Heart left ventricle (tissue), 16 donors: ENCODE measurements at places on chromosomes 5 and 9. TPM values are rescaled to one million over a fixed set of nuclear protein-coding genes. Genes with fewer than 3 reads are reported as not detected.

DNA sequence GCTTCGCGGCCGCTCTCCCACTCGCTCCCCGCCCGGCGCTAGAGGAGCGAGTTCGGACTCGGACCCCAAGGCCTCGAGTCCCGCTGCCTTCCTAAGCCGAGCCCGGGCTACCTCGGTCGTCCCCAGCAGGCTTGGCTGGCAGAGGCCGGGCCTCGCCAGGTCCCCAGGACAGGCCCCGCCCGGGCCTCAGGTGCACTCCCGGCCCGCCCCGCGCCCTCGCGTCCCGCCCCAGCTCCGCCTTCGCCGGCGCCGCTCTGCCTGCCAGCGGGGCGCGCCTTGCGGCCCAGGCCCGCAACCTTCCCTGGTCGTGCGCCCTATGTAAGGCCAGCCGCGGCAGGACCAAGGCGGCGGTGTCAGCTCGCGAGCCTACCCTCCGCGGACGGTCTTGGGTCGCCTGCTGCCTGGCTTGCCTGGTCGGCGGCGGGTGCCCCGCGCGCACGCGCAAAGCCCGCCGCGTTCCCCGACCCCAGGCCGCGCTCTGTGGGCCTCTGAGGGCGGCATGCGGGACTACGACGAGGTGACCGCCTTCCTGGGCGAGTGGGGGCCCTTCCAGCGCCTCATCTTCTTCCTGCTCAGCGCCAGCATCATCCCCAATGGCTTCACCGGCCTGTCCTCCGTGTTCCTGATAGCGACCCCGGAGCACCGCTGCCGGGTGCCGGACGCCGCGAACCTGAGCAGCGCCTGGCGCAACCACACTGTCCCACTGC is at the start of gene SLC22A5:
Gene SLC22A5 (plus strand): TSS at position 237 of the 707 bp plus-strand sequence. CDS start 263 bp downstream, at position 500.
- peak; percentile 83 for DNase-seq
- peak within 1 kb of the TSS; percentile 77 for H3K4me3 ChIP-seq
- H3K27me3 ChIP-seq: no peaks in the 10 kb centered on the region
- no peaks in the 10 kb centered on the region for H3K36me3 ChIP-seq

DNA sequence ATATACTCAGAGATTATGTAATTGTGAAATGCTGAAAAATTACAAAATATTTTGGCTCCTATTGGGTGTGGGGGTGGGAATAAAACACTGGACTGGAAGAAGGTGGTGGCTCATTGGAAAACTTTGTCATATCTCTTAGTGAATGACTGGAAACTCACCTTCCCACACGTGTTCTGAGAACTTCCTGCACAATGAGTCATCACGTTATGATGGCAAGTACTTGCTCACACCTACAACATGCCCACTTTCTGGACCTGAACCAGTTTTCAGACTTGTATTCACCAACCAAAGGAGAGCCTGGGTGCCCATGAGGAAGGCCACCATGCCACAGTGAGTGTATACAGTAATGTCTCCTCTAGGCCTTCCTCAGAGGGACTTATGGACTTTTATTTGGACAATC is 294.8 kb downstream of the ASTN2 start:
- H3K27ac ChIP-seq: no peak overlapping the region
- no peaks in the 10 kb centered on the region for H3K36me3 ChIP-seq
- no peak overlapping the region for H3K4me3 ChIP-seq
- no peaks in the 10 kb centered on the region for H3K27me3 ChIP-seq
- H3K4me1 ChIP-seq: no peaks in the 10 kb centered on the region
- DNase-seq: no peak

DNA sequence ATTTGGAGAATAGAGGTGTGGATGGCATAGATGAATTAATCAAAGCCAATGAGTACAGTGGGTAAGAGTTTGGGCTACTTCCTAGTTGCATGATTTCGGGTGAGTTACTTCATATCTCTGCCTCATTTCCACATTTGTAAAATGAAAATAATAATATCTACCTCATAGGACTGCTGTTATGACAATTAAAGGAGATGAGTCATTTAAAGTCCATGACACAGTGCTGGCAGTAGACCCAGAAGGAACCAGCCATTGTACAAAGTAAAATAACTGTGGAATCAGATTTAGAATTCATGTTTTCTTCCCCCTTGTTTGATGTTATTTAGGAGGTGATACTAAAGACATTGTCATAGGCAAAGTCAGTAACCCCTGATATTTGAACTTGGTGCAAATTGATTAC is 139.5 kb upstream of the SLC27A6 start:
- H3K4me1 ChIP-seq: no peaks in the 10 kb centered on the region
- H3K27ac ChIP-seq: no peak overlapping the region
- no peaks in the 10 kb centered on the region for H3K36me3 ChIP-seq
- no peaks in the 10 kb centered on the region for H3K27me3 ChIP-seq
- DNase-seq: no peak
- H3K4me3 ChIP-seq: no peak overlapping the region

GRCh38 chr5:20554001-20554400 is 566.0 kb upstream of the CDH18 start:
- no peak for DNase-seq
- H3K4me3 ChIP-seq: no peak overlapping the region
- H3K27me3 ChIP-seq: no peaks in the 10 kb centered on the region
- H3K4me1 ChIP-seq: no peaks in the 10 kb centered on the region

GRCh38 chr5:167513381-167513780 is 778.1 kb upstream of the WWC1 start:
- no peaks in the 10 kb centered on the region for H3K36me3 ChIP-seq
- no peaks in the 10 kb centered on the region for H3K27me3 ChIP-seq
- no peak overlapping the region for H3K27ac ChIP-seq
- DNase-seq: no peak
- no peak overlapping the region for H3K4me3 ChIP-seq

- H3K4me3 ChIP-seq: no peak overlapping the region
- peaks cover 5% of the 10 kb centered on the region for H3K36me3 ChIP-seq
- no peaks in the 10 kb centered on the region for H3K27me3 ChIP-seq
- H3K27ac ChIP-seq: no peak overlapping the region
- no peak for DNase-seq
These were observed 73.9 kb downstream of the TJP2 start for GRCh38 chr9:69248005-69248404.

DNA sequence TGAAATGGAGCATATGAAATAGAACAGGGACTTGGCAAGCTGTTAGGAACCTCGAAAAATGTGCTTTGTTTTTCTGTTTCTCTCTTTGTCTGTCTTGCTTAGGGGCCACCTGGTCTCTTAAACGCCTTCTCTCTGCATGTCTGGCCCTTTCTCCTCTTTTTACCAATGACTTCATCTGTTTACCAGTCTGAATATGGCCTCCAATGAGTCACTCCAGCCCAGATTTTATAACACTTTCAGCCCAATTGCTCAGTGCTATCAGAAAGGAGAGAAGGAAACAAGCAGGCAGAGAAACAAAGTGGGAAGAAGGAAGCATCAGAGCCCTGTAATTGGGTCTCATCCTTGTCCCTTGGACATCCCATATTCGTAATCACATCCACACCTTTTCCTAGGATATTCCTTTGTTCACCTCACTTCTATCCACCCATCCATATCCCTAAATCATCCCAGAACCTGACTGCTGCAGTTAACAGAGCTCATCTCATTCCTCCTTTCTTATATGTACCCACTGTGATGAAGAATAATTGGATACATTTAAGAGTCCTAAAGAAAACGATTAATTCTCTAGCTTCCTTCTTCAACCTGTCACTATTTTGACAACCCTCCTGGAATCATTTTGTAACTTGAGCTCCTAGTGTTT is 151.8 kb upstream of the GPR151 start:
- no peaks in the 10 kb centered on the region for H3K36me3 ChIP-seq
- DNase-seq: no peak
- no peak overlapping the region for H3K27ac ChIP-seq
- no peaks in the 10 kb centered on the region for H3K4me1 ChIP-seq
- H3K4me3 ChIP-seq: no peak overlapping the region

GRCh38 chr5:14608169-14608568 is 26.6 kb downstream of the OTULINL start:
- no peaks in the 10 kb centered on the region for H3K4me1 ChIP-seq
- H3K4me3 ChIP-seq: no peak overlapping the region

GRCh38 chr9:2290382-2290781 is 275.2 kb downstream of the SMARCA2 start:
- no peak for DNase-seq
- H3K4me3 ChIP-seq: no peak overlapping the region
- H3K27ac ChIP-seq: no peak overlapping the region
- H3K36me3 ChIP-seq: no peaks in the 10 kb centered on the region

- no peaks in the 10 kb centered on the region for H3K36me3 ChIP-seq
- no peaks in the 10 kb centered on the region for H3K27me3 ChIP-seq
- DNase-seq: peak; percentile 89
These were observed 54.1 kb upstream of the CDKN2AIPNL start for GRCh38 chr5:134465816-134466240.

- H3K4me3 ChIP-seq: no peak overlapping the region
- peak; percentile 28 for DNase-seq
- H3K4me1 ChIP-seq: no peaks in the 10 kb centered on the region
- no peaks in the 10 kb centered on the region for H3K36me3 ChIP-seq
- no peaks in the 10 kb centered on the region for H3K27me3 ChIP-seq
These were observed 35.0 kb downstream of the TPPP start for GRCh38 chr5:658103-658502.

DNA sequence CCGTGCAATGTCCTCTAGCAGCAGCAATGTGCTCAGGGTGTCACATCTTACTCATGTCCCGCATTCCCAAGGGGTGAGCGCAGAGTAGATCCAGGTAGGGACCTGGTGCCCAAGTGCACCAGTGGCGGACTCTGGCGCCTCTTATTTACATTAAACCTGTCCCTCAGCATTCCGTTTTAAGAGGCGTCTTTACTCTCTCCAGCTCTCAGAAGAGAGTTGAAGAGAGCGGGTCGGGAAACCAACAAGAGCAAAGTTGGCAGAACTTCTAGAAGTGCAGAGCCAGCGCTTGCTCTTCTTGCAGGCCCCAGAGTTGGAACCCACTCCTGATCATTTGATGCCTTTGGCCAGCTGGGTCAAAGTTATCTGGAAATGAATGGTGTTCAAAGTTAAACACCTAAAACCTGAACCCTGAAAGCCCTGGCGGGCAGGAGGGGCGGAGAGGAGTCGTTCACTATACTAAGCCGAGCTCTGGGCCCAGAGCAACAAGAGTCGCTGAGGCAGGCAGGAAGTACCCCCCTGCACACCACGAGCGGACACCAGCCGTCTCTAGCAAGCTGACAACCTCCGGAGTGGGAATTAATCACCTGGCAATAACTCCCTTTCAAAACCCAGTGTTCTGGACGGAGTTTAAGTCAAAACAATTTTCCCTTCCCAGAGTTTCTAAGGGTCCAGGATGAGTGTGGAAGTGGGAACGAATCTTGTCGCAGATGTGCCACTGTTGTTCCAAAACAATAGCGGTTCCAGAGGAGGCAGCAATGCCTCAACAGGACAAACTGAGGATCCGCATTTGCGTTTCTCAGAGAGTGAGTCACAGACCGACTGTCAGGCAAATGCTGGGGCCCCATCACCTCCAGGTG is 122.8 kb downstream of the TMEM161B start:
- peaks cover 53% of the 10 kb centered on the region for H3K27me3 ChIP-seq
- H3K4me3 ChIP-seq: no peak overlapping the region
- no peak for DNase-seq
- peaks cover 14% of the 10 kb centered on the region for H3K4me1 ChIP-seq

GRCh38 chr5:94908889-94909480 is 290.5 kb downstream of the SLF1 start:
- H3K36me3 ChIP-seq: no peaks in the 10 kb centered on the region
- no peak overlapping the region for H3K4me3 ChIP-seq
- H3K4me1 ChIP-seq: no peaks in the 10 kb centered on the region
- no peak for DNase-seq
- no peak overlapping the region for H3K27ac ChIP-seq

GRCh38 chr5:10528056-10528816 is 35.6 kb upstream of the ANKRD33B start:
- no peak overlapping the region for H3K4me3 ChIP-seq
- no peaks in the 10 kb centered on the region for H3K36me3 ChIP-seq
- H3K4me1 ChIP-seq: no peaks in the 10 kb centered on the region
- no peak overlapping the region for H3K27ac ChIP-seq
- DNase-seq: no peak

The ADAMTS16 gene
- not detected for polyA plus RNA-seq

The FAM169A gene
- 1.1 TPM for polyA plus RNA-seq

The SLC6A7 gene
- polyA plus RNA-seq: not detected

The IL3 gene
- not detected for polyA plus RNA-seq

The FOXD1 gene
- polyA plus RNA-seq: not detected

The DIPK1B gene
- 24.4 TPM for polyA plus RNA-seq
